SJSA1 (cell line): ENCODE measurements at places on chromosomes 12 and 14. TPM values are rescaled to one million over a fixed set of nuclear protein-coding genes. Genes with fewer than 3 reads are reported as not detected.

- H3K27me3 ChIP-seq, result no peaks in the 10 kb centered on the region
- no peak overlapping the region for H3K4me3 ChIP-seq
- no peak for DNase-seq
- H3K4me1 ChIP-seq, result peaks cover 5% of the 10 kb centered on the region
- H3K27ac ChIP-seq, result no peak overlapping the region
These were observed 28.2 kb downstream of the ISCA2 start for GRCh38 chr14:74521756-74522155.

Gene INTS13
- total RNA-seq, result 35.7 and 58.9 TPM in 2 replicates

DNA sequence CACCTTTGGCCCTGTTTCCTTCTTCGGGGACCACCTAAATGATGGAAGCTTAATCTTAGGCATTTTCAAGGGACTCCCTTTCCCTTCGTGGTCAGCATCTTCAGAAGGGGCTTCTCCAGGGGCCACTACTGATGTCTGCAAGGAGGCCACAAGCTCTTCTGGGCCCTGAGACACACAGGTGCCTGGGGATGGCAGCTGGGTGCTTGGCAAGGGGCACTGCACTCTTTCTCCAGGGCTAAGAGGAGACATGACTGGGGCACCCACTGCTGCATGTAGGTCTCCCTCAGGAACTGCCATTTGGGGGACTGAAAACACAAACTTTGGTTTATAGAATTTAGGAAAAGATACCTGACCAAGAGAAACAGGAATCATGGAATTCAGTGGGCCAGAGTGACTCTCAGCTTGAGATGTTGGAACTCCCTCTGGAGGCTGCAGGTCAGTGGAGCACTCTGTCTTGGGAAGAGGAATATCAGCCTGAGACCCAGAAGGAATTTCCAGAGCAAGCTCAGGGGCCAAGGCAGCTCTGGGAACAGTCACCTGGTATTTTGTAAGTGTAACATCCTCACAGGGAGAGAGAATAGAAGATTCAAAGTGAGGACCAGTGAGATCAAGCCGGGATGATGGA lies 16.0 kb downstream of the PLD4 start:
- no peaks in the 10 kb centered on the region for H3K27me3 ChIP-seq
- no peak overlapping the region for H3K27ac ChIP-seq
- H3K36me3 ChIP-seq, result no peaks in the 10 kb centered on the region
- DNase-seq, result no peak

GRCh38 chr12:69556383-69556782 lies 28.9 kb upstream of the CCT2 start:
- peak overlapping the region; percentile 91 for H3K27ac ChIP-seq
- no peaks in the 10 kb centered on the region; the same call in 1 of the 2 replicates for H3K36me3 ChIP-seq
- H3K4me3 ChIP-seq, result no peak overlapping the region
- no peak for DNase-seq
- H3K4me1 ChIP-seq, result peaks cover 35% of the 10 kb centered on the region

- no peaks in the 10 kb centered on the region for H3K36me3 ChIP-seq
- no peak overlapping the region for H3K4me3 ChIP-seq
- no peak overlapping the region for H3K27ac ChIP-seq
- no peaks in the 10 kb centered on the region for H3K27me3 ChIP-seq
- no peaks in the 10 kb centered on the region for H3K4me1 ChIP-seq
- no peak for DNase-seq
These were observed 109.3 kb downstream of the PDE3A start for GRCh38 chr12:20477672-20478071.

- no peak overlapping the region for H3K4me3 ChIP-seq
- no peaks in the 10 kb centered on the region for H3K4me1 ChIP-seq
- H3K27me3 ChIP-seq, result no peaks in the 10 kb centered on the region
- no peak overlapping the region for H3K27ac ChIP-seq
These were observed 379.2 kb downstream of the BTG1 start for GRCh38 chr12:91766454-91766853.

- no peaks in the 10 kb centered on the region for H3K27me3 ChIP-seq
- no peak overlapping the region for H3K27ac ChIP-seq
- no peak for DNase-seq
- peaks cover 10% of the 10 kb centered on the region for H3K4me1 ChIP-seq
- no peaks in the 10 kb centered on the region; the same call in 1 of the 2 replicates for H3K36me3 ChIP-seq
These were observed 16.5 kb downstream of the TTC8 start for GRCh38 chr14:88840926-88841325.

DNA sequence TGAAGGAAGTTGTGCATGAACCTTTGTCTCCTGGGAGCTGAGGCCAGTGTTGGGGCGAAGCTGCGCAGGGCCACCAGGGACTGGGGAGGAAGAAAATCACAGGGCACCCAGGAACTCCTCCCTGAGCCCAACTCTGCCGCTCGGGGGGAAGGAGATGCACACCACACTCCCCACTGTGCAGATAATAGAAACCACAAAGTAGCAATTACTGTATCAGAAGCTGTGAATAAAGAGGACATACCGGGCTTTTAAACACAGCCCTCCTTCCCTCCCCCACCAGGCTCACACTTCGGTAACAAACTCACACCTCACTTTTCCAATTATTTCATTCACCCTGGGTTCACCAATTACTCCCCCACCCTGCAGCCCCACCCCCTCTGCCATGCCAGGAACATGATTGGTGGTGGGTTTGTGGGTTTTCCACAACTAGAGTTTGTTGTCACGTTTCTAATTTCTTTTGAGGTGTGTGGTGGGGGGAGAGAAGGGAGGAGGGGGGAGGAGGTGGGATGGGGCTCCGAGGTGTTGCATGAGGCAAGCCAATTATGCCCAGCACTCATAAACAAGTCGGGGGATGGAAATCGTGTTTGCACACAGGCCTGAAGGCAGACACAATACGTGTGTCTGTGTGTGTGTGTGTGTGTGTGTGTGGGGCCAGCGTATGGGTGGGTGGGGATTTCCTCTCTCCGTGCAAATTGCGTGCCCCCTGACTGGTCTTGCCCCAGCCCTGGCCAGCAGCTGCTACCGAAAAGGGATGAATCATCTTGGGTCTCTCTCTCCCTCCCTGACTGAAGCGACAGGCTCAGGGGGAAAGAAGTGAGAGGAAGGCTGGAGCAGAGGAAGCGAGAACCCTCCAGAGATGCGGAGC lies 103.3 kb downstream of the RBM19 start:
- no peak overlapping the region; the same call in 1 of the 2 replicates for H3K4me3 ChIP-seq
- H3K4me1 ChIP-seq, result peaks cover 39% of the 10 kb centered on the region
- peak overlapping the region; percentile 79 for H3K27ac ChIP-seq

Gene SMCO2
- total RNA-seq, result not detected in 2 replicates

Gene KRT77
- total RNA-seq, result not detected in 2 replicates

Gene SYT10
- total RNA-seq, result not detected in 2 replicates

GRCh38 chr12:16553457-16553856 lies 52.5 kb downstream of the LMO3 start:
- DNase-seq, result no peak
- H3K27ac ChIP-seq, result no peak overlapping the region
- no peak overlapping the region for H3K4me3 ChIP-seq
- no peaks in the 10 kb centered on the region for H3K27me3 ChIP-seq
- H3K36me3 ChIP-seq, result no peaks in the 10 kb centered on the region

Gene CCDC196
- total RNA-seq, result not detected in 2 replicates

GRCh38 chr12:76591476-76591875 lies 31.9 kb upstream of the OSBPL8 start:
- DNase-seq, result no peak
- no peak overlapping the region for H3K4me3 ChIP-seq
- no peaks in the 10 kb centered on the region for H3K4me1 ChIP-seq

Gene KRT71
- total RNA-seq, result not detected in 2 replicates

- no peaks in the 10 kb centered on the region for H3K4me1 ChIP-seq
- no peaks in the 10 kb centered on the region for H3K27me3 ChIP-seq
- H3K27ac ChIP-seq, result no peak overlapping the region
- H3K36me3 ChIP-seq, result no peaks in the 10 kb centered on the region
These were observed 118.6 kb downstream of the CRACR2A start for GRCh38 chr12:3634348-3634747.

DNA sequence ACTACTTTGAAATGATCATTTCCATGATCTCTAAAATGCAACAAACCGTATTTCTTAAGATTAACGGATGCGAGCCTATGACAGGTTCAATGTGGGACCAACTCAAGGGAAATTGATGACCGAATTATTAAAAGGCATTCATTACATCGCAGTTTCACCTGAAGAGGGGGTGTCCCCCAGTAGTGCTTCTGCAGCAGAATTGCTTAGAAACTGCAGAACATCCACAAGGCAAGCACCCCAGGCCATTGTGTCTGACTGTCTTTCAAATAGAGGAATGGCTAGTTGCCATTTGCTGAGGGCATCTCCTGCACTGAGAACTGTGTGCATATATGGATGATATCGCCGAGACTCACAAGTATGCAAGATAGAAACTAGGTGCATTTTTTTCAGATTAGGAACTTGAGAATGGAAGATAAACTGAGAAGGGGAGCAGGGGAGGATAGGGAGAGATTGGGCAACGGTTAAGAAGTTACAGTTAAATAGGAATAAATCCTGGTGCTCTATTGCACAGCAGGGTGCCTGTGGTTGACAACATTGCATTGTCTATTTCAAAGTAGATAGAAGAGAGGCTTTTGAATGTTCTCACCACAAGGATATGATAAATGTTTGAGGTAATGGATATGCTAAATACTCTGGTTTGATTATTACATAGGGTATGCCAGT lies 234.3 kb upstream of the PLEKHG7 start:
- no peaks in the 10 kb centered on the region; the same call in 1 of the 2 replicates for H3K4me1 ChIP-seq
- H3K27ac ChIP-seq, result no peak overlapping the region
- no peak for DNase-seq
- no peak overlapping the region for H3K4me3 ChIP-seq

Gene KRT83
- not detected in 2 replicates for total RNA-seq

DNA sequence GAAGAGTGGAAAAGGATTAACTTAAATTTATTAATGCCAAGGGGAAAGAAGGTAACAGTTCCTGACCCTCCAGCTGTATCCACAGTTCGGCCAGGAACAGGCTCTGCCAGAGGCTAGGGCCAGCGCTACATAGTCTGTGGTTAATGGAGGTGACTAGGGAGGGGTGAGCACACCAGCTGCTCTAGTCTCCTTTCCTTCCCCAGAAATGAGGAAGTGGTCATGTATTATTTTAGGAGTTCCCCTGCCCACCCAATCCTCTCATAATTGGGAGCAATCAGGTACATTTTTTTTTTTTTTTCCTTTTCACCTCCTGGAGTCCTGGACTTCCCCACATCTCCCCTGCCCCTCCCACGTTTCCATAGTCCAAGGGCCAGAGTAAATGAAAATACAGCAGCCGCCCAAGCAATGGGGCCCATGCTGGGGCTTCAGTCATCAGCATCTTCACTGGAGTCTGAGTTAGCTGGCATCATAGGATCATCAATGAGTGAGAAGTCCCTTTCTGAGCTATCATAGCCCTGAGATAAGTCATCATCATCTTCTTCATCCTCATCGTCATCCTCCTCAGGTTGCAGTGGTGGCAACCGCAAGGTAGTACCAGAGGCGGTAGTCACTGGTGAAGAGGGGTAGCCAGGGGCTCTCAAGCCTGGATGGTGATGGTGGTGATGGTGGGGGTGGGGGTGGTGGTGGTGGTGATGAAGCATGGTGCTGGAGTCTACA lies 1.5 kb upstream of the SUPT16H start:
- peaks cover 56% of the 10 kb centered on the region for H3K36me3 ChIP-seq
- peaks cover 14% of the 10 kb centered on the region for H3K4me1 ChIP-seq
- no peak for DNase-seq

Gene RNF212B
- not detected in 2 replicates for total RNA-seq

GRCh38 chr12:12533238-12533829 lies 29.3 kb downstream of the DUSP16 start:
- no peaks in the 10 kb centered on the region for H3K27me3 ChIP-seq
- H3K4me1 ChIP-seq, result no peaks in the 10 kb centered on the region
- no peak for DNase-seq

Gene SERPINA3
- 0.13 and 0.95 TPM in 2 replicates for total RNA-seq

- H3K4me3 ChIP-seq, result no peak overlapping the region
- no peak for DNase-seq
- H3K27ac ChIP-seq, result peak overlapping the region; percentile 74
- H3K36me3 ChIP-seq, result no peaks in the 10 kb centered on the region
- peaks cover 24% of the 10 kb centered on the region for H3K4me1 ChIP-seq
These were observed 6.7 kb downstream of the TESPA1 start for GRCh38 chr12:54977857-54978256.

DNA sequence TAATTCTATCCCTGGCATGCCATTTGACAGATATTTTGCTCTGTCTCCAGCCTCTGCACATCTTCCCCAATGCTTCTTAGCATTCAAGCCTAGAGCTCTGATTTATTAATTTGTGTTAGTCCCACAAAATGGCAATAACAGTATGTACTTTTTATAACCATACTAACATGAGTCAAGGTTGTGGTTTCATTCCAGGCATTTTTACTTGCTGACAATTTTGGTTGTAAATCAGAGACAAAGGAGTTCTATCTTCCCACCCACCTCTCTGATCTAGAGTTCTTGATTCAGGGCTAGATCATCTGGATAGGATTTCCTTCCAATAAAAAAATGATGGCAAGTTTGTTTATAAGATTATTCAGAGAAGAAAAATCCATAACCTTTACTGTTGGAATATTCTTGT lies 18.5 kb upstream of the CISTR start:
- peaks cover 52% of the 10 kb centered on the region for H3K4me1 ChIP-seq
- no peaks in the 10 kb centered on the region for H3K36me3 ChIP-seq
- H3K27ac ChIP-seq, result peak overlapping the region; percentile 72
- H3K4me3 ChIP-seq, result no peak overlapping the region

DNA sequence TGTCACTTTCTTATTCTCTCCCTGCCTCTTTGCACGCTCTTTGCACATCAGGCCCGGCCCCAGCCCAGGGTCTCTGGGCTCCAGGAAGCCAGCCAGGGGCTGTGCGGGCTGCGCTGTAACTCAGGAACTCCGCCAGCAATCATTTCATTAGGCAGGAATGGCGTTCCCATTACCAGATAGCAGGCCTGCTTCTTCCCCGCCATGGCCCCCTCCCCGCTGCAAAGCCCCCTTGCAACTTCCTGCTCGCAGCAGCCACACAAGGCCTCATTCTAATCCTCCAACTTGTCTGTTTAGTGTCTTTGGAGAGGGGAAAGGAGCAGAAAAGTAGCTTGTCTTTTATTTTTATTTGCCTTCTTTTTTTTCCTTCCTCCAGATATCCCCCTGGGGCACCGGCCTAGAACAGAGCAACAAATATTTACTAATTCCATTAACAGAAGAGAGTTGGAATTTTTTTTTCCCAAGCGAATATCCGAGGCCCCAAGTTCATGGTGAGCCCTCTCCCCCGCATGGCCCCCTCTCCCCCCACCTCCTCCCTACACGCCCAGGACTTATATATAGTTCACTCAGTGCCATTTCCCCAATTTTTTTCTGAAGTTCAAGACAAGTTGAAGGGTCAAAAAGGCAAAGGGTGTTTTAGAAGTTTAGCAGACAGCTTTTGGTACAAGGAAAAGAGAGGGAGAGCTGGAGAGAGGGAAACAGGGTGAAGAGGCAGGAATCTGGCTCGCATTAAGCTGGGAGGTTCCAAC lies 329.4 kb upstream of the TBX3 start:
- H3K27me3 ChIP-seq, result no peaks in the 10 kb centered on the region
- no peak overlapping the region for H3K27ac ChIP-seq
- no peak overlapping the region for H3K4me3 ChIP-seq
- H3K36me3 ChIP-seq, result no peaks in the 10 kb centered on the region

DNA sequence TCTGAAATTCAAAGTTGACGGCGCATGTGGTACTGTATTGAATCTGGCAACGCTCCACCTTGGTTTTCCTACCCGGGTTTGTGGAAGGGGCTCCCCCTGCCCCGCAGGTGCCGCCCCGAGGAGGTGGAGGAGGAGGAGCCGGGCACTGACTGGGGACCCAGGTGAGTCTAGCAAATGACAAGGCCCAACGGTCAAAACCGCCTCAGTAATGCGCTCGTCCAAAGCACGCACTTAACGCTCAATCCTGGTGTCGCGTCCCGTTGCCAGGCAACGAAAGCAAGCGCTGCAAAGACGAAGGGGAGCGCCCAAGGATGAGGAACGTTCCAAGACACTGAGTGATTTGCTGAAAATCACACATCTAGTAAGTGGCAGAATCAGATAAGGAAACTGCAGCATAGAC lies 24.0 kb upstream of the CLEC4E start:
- no peak overlapping the region for H3K4me3 ChIP-seq
- no peak overlapping the region for H3K27ac ChIP-seq
- H3K4me1 ChIP-seq, result no peaks in the 10 kb centered on the region
- H3K36me3 ChIP-seq, result no peaks in the 10 kb centered on the region
